Activated CD8-positive, alpha-beta memory T cell treated with anti-CD3 and anti-CD28 coated beads for 4 hours (primary cell): ENCODE measurements at places on chromosomes 1 and 21.

GRCh38 chr21:31846690-31847089 lies 26.1 kb upstream of the HUNK start:
- no peak for DNase-seq

DNA sequence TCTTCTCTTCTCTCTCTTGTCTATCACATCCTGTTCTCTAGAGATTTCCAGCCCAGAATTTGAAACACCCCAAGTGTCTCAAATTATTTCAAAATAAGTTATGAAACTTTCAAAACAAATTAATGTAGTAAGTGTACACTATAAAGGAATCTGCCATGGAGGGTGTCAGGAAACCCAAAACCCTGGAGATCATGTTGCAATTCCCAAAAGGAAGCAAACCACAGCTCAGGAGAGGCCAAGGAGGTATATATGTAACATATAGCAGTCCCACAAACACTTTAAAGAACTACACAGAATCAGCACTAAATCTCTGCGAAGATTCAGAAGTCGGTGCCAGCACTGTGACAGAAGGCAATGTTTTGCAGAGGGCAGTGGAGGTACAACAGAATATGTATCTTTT lies 26.6 kb downstream of the PTPN14 start:
- DNase-seq = no peak

- DNase-seq = no peak
Observed at GRCh38 chr1:110620250-110620615, 14.1 kb upstream of the KCNA2 start.

DNA sequence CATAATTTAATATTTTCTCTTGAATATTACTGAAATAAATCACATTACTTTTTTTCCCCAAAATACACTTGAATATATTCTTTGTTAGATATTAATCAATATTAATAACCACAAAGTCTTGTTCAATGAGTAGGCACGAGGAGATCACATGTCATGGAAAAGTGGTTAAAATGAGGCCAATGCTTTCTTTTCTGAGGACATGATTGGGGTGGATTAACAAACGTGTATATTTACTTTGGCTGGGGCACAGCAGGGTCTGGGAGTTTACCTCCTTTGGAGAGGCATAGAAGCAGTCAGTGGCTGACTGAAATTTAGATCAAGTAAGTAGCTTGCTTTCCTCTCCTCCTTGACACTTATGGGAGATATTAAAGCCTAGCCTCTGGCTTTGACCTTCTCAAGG lies 664.3 kb upstream of the B3GALT2 start:
- no peak for DNase-seq

DNA sequence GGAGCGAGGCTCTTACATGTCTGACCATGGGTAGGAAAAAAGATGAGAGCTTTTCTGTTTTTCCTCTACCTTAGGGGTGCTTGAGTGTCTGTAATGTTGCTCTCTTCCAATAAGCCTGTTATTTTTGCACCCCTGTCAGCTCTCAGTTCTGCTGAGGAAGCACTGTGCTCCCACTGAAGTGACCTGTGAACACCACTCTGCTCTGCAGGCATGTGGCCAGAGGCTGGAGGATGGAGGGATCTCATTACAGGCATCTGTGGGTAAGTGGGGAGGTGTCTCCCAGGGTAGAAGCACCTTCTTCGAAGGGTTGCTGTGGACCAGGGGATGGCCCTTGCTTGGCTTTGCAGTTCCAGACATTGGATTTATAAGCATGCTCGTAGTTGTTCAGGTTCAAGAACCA lies 56.8 kb upstream of the RBM15 start:
- DNase-seq = no peak

DNA sequence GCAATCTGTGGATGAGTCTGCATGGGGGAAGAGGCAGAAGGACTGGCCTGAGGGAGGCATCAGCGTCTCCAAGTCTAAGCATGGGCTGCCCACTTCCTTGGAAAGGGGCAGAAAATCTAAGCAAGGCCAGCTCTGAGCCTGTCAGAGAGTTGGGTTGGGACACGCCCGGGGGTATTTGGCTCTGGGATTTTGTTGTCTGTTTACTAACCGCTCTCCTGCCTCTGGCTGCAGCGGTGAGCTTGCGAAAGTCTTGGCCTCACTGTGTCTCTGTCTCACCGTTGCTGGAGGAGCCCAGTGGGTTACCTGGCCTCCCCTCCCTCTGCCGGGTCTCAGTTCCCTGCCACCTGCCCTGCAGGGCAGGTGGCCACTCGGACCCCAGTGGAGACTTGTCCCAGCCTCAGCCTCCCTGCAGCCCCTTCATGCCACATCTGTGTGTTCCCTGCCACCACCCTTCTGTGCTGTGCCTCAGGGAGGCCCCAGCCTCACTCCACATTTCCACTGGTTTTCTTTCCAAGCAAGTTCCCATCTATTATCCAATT lies 33.7 kb downstream of the EDN2 start:
- no peak for DNase-seq

DNA sequence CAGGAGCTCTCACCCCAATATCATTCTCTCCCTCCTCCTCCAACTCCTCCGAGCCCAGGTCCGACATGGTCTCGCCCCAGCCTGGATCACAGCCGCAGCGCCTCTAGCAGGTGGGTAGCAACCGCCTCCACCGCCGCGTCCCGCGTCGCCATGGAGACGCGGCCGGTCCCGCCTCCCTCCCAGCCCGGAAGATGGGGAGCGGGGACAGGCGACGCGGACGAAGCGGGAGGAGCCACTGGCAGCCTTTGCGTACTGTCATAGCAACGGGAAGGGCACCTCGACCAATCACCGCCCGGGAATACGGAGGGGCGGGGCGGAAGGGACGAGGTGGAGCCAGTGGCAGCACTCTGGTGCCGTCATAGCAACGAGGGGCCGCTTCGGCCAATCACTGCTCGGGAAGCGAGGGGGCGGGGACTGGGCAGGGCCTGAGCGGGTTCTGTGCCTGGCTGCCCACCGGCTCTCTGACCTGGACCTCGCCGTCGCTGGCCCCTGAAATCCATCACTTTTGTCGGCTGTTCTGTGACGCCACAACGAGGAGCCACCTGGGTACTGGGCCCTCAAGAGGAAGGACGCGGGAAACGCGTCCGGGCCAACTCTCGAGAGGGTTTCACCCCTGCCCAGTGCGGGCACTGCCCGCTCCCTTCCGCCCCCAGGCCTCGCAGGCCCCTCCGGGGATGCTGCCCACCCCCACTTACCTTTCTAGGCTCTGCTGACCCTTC lies at the start of gene RSPH1:
Gene RSPH1, minus strand, starts transcription at position 105 of the 719 bp plus-strand sequence. Its CDS starts 38 bp downstream, at position 67.
- peak; percentile 99 for DNase-seq

GRCh38 chr1:39777306-39777705 lies 6.2 kb upstream of the OXCT2 start:
- DNase-seq = no peak

DNA sequence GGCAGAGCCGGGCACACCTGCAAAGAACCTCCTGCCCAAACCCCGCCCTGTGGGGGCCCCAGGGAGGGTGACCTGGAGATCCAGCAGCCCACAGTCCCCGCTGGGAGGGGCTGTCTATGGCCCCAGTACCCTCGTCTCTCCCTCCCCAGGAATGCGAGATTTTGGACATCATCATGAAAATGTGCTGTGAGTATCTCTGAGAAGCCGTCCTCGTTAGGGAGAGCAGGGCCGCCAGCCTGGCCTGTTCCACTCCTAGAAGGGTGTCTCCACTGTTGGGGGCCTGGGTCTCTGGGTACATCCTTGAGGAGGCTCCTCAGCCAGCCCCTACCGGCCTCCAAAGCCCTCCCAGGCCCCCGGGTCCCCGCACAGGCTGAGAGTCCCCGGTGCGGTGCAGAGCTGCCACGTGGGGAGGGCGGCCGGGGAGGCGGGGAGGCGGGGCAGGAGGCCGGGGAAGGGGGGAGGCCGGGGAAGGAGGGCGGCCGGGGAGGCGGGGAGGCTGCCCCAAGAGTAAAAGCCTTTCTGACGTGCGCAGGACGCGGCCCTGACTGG lies 18.7 kb downstream of the COL6A1 start:
- no peak for DNase-seq

DNA sequence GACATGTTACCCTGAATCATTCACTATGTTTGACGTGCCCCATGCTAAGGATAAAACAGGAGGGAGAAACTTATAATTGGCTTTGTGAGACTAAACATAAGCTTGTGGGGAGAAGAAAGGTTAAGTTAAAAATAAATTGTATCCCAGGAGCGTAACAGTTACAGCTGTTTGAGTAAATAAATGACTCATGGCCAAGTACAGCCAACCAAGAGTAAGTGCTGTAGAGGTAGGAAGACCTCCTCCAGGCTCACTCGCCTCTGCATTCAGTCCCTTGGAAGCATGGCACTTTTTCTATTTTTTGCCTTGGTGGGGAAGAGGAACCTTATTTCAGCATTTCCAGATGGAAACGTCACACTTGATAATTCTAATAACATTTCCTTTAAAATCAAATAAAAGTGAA lies 116.5 kb downstream of the ZP4 start:
- DNase-seq = no peak

GRCh38 chr1:12472798-12473551 lies 145.0 kb downstream of the DHRS3 start:
- peak; percentile 77 for DNase-seq

- DNase-seq = no peak
Observed at GRCh38 chr1:207695891-207696290, 51.0 kb downstream of the CR1L start.

- no peak for DNase-seq
Observed at GRCh38 chr1:216710598-216711333, 12.5 kb downstream of the ESRRG start.

GRCh38 chr1:162168261-162168660 lies 98.8 kb downstream of the NOS1AP start:
- no peak for DNase-seq

- DNase-seq = no peak
Observed at GRCh38 chr21:25079053-25079452, 528.2 kb downstream of the MRPL39 start.

DNA sequence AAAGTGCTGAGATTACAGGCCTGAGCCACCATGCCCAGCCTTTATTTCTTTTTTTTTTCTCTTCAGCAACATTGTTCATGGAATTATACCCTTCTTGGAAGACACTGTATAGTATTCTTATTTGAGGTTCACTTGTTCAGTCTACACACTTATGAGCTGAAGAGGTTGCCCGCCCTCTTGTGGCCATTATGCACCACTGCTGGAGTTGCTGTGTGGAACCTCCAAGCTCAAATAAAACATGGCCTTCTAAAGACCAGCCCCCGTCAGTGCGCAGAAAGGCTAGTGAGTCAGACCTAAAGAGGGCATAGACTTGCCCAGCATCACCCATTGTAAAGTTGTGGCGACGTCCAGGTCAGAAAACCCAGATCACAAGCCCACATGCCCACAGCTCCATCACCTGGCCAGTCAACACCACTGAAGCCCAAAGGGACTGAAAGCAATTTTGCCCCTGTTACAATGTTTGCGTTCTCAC lies 20.4 kb downstream of the LURAP1 start:
- DNase-seq = peak; percentile 18

GRCh38 chr1:35795295-35795694 lies 12.5 kb upstream of the AGO4 start:
- no peak for DNase-seq

DNA sequence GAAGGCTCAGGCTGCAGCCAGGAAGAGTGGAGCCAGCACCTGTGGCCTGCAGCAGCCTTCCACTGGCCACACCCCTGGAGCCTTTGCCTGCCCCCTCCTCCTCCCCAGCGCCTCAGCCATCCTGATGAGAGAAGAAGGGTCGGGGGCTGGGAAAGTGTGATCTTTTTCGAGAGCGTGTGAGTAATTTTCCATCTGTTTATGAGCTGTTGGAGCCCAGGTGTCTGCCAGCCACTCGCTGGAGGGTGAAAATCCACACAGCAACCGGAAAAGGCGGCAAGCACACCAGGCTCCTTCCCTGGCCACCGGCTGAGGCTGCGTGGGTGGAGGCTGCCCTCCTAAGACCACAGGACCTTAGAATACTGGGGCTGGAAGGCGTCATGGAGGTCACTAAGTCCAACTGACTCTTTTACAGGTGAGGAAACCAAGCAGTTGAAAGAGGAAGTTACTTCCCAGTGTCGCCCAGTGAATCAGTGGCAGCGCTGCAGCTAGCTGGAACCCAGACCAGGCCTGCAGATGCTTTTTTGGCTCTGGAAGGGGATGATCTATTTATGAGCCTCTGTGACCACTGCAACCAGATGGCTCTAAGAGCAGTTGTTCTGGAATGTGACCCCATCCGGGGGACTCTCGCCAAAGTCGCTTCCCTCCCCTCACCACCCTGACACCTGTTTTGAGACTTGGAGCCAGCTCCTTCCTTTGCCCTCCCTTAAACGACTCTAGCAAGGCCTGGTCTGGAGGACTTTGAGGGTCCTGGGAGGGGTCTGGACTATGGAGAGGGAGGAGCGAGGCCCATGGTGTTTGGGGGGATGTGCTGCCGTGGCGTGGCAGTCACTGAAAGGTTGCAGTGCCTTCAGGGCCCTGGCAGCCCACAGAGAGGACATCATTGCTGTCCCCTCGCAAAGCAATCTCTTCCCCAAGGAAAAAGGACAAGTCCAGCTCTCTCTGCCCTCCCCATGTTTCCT lies 54.5 kb downstream of the LGR6 start:
- no peak for DNase-seq

- DNase-seq = no peak
Observed at GRCh38 chr1:37553598-37553926, 531 bp downstream of the SNIP1 start.

GRCh38 chr1:168437821-168438220 lies 106.0 kb downstream of the XCL2 start:
- no peak for DNase-seq

GRCh38 chr21:29581393-29581792 lies 282.7 kb downstream of the BACH1 start:
- no peak for DNase-seq

DNA sequence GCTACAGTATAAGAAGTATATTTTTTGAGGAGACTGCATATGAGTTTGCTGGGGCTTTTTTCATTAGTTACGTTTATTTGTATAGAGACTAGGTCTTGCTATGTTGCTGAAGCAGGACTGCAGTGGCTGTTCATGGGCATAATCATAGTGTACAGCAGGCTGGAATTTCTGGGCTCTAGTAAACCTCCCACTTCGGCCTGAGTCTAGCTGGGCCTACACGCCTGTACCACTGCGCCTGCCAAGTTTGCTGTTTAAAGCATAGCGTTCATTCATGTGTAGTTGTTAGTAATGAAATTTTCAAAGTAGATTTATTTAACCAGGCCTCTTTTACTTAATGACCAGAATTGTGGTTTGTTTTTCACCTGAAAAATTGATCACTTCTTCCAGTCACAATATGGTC lies 33.8 kb downstream of the HS2ST1 start:
- no peak for DNase-seq
